ENCODE measurements at places on chromosomes 5 and 9.

DNA sequence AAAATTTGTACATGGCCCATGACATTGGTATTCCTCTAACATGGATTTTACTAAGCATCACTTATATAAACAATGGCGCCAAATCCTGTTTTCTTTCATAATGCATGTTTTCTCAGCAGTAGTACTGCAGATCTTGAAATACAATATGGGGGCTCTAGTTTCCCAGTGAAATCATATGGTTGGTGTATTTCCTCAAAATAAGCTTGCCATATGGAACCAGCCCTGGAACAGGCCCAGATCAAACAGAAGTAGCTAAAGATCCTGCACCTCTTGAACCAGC is 163.9 kb downstream of the ZNF608 start:
- no peak for DNase-seq

- no peak for DNase-seq
Observed at GRCh38 chr9:70435948-70436347, 21.5 kb upstream of the KLF9 start.

DNA sequence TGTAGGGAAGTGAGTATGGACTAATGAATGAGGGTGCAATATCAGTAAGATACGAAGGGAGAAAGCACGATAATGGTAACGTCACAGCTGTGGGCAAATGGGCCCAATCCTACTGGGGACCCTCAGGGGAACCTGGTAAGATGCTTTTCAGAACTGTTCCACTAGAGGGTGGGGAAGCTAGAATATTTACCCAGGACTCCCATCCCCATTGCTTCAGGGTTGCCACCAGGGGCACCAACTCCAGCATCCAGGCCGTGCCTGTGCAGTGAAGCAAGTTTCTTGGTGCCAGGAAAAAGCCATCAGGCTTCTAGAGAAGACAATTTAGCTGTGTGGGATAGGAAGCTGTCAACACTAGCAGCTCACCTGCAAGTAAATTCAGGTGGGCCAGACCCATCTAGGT is 409.3 kb downstream of the AGTPBP1 start:
- no peak for DNase-seq

DNA sequence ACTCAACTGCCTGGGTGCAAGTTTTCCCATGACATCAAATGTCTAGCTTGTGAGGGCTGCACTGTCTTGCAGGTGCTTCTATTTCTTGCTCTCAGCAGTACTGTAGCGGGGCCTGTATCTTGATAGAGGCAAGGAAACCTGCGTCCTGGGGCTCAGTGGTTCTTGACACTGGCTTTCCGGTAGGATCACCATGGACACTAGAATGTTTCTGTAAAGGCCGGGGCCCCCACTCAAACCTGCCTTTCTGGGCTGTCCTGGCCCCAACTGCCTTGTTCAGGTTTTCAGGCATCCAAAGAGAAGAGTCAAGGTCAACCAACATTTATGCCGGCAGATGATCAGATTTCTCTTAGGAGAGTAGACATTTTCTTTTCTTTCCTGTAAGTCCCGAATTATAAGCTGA is 26.7 kb upstream of the TENT4A start:
- DNase-seq = no peak

DNA sequence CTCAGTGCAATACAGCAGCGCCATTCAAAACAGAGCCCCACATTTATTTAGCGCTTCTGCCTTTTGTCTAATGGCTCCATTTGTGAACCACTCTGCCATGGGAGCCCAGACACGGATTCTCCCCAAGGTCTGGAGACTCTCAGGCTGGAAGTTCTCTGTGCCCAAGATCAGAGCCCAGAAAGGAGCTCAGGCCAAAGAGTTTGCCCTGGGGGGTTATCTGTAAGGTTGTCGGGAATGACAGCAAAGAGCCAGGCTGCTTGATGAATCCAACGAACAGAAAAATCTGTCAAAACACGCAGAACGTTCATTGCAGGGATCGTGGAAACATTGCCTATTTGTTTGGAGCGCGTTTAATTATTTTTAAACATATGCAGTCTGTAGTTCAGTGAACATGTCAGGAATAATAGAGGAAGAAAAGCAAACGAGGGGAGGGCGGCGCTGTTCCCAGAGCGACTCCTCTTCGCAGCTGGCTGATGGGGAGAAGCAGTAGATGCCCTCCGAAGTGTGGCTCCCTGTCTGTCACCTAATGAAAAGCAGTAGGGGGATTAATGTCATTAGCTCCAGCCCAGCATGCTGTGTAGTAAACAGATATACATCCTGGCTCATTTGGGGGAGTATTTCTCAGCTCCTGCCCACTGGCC is 464.9 kb upstream of the MPDZ start:
- no peak for DNase-seq

GRCh38 chr5:68114378-68115040 is 101.0 kb upstream of the PIK3R1 start:
- no peak for DNase-seq

DNA sequence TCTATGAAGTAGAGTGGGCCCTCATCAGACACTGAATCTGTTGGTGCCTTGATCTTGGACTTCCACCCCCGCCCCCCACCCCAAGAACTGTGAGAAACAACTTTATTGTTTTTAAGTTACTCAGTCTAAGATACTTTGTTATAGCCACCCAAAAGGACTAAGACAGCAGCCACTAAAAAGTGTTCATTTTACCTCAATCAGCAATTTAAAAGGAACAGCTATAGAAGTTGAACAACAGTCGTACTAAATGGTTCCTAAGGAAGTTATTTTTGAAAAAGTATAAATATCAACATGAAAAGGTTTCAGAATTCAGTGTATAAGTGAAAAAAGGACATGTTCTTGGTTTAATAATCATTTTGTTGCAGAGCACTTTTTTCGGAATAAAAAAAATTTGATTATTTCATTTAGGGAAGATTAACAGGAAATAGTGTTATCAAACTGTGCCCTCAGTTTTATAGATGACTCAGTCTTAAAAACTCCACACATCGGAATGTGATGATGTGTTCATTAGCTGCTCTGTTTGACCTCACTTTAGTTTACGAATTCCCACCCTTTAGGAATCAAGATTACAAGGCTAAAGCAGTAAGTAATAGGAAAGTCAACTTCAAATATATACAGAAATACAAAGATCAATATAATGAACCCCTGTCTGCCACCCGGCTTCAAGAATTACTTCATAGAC is 71.2 kb downstream of the MTAP start:
- no peak for DNase-seq

DNA sequence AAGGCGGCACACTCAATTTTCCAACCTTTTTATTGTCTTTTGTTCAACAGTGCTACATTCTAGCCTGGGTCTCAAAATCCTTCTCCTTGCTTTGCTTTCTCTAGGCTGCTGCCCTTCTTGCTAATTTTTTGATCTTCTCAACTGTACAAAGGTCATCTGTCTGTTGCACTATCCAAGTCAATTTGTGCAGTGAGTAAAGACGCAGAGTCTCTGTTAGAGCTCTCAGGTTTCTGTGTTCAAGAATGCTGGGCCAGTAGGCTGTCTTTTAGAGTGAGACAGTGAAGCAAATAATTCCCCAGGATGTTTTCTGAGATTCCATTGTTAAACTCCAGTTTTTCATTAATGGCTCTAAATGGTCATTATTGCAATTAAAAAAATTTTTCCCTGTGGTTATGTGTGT is 255.7 kb upstream of the ACTBL2 start:
- no peak for DNase-seq

DNA sequence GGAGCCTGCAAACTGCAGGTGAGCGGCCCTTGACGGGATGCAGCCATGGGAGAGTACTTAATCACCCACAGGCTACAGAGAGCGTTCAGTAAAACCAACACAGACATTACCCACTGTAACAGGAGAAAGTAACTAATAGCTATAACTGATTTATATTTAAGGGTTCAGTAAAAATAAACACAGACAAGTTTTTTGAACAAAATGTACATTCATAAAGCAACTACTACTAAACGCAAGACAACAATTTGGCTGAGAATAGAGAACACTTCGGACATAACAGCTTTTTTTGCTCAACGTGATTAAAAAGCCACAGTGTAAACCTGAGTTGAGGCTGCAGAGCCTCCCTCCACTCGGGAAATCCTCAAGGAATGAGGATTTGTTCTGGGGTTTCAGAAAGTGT is 61.7 kb downstream of the LIFR start:
- DNase-seq = no peak

- no peak for DNase-seq
Observed at GRCh38 chr5:14156650-14157492, 13.7 kb downstream of the TRIO start.

DNA sequence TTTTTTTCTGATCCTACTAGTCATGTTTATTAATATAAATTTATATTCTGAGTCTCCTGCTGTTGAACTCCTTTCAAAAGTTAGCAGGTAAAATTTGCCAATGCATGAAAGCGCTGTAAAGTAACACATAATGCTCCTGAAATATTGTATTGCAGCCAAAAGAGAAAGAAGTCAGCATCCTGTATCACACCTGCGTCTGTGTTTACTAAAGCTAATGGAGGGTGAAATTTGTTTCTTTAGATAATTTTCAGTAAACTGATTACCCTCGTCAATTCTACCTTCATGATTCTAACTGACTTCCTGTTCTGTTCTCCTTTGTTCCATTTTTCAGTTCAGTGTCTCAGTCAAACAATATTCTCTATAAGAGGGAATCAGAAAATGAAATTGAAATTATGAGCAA is 415.4 kb downstream of the CDH9 start:
- no peak for DNase-seq

DNA sequence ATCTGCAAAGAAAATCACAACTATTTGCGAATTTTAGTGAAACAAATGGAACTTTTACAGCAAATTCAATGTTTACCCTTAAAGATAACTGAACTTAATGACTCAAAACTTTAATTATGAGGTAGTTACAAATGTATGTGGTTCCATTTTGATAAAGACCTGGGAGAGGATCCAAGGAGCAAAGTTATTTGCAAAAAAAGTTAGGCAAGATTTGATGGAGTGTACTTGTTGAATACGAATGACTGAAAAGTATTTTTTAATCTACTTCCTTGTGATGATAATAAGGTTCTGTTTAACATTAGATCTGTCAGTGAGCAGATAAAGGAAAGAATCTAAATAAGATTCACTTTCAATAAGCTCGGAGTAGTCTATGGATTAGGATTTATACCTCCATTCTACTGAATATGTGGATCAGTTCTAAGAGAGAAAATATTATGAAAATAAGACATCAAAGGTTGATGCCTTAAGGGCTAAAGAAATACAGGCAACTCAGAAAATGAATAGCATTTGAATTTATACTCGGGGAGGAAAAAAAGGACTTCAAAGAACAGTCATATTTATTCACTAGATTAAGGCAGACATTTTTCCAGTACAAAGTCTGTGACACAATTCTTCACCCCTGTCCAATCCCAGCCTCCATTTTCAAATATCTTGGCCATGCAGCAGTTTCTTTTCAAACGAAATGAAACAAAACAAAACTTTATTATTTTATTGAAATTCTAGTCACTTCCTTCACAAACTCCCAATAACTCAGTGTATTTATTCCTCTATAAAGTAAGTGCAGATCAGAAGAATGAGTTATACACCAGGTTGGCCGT is 199.8 kb downstream of the PDE4D start:
- no peak for DNase-seq

- DNase-seq = no peak
Observed at GRCh38 chr5:57844410-57844809, 361.8 kb upstream of the ACTBL2 start.

- no peak for DNase-seq
Observed at GRCh38 chr5:62689599-62690368, 111.2 kb downstream of the LRRC70 start.

DNA sequence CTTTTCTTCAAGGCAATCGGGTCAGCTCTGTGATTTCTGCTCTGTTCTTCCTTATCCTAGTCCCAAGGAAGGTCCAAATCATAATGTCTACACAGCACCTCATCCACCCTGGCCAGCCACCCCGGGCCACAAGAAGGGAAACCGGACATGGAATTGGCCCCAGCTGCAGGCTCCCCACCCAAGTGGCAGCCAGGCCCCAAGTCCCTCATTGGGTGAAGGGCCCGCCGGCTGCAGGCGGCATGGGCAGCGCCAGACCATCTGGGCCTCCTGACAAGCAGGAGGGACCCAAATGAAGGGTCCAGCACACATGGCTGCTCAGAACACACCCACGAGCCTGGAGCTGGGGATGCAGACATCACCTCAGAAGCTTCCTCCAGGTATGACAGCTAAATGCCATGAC is 33.7 kb downstream of the BICD2 start:
- peak; percentile 37 for DNase-seq

- no peak for DNase-seq
Observed at GRCh38 chr5:83510260-83510659, 38.7 kb downstream of the VCAN start.

DNA sequence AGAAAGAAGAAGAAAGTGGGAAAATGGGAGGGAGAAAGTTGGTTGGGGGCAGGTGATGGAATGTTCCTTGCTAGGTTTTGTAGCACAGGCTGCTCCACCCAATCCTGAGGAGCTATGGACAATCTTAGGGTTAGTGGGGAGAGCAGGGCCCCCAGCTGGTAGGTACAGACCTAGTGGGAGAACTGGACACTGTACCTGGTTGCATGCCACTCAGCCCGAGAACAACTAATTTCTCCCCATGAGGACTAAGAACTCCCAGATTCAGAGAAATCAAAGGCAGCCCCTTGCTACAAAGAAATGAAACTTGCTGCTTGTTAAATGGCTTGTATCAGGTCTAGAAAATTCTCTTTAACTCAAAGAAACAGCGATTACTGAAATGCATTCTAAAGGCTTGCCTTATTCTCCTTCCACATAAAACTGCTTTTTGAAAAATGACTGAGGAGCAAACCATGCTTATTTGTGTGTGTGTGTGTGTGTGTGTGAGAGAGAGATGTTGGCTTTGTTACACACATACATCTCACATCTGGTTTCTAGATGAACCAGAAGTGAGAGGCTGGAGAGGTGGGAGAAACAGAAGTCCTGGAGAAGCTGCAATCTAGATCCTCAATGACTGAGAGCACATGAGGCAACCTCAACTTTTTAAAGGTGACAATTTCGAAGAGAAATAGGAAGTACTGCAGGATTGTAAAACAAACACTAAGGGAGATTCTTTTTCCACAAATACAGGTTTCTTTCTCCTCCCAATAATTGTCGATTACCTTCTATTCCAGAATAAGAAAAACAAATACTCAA is 28.9 kb downstream of the FYB1 start:
- no peak for DNase-seq

- DNase-seq = no peak
Observed at GRCh38 chr9:117970276-117971050, 266.3 kb downstream of the TLR4 start.

- peak; percentile 38 for DNase-seq
Observed at GRCh38 chr5:135154961-135155360, 120.9 kb upstream of the PITX1 start.

DNA sequence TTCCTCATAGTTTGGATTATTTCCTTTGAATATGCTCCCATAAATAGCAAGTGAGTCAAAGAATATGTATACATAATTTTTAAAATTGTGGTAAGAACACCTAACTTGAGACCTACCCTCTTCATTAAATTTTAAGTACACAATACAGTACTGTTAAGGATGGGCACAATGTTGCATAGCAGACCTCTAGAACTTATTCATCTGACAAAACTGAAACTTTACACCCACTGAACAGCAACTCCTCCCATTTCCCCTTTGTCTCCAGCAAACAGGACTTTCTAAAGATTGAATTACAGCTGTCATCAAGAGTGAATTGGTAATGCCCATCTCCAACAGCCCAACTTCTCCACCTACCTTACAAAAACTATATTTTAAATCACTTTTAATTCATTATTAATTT is 388.9 kb downstream of the HTR1A start:
- no peak for DNase-seq
